ENCODE measurements at places on chromosomes 7 and 10. TPM values are rescaled to one million over a fixed set of nuclear protein-coding genes. Genes with fewer than 3 reads are reported as not detected.

Gene HECW1
- polyA plus RNA-seq, result under 0.01 TPM

Gene CYP3A5
- polyA plus RNA-seq, result 63.7 TPM

Gene GNAT3
- 0.81 TPM for polyA plus RNA-seq

Gene SOSTDC1
- polyA plus RNA-seq, result 0.39 TPM
